ENCODE measurements at places on chromosomes 7 and 10. TPM values are rescaled to one million over a fixed set of nuclear protein-coding genes. Genes with fewer than 3 reads are reported as not detected.

LRRD1 gene
- total RNA-seq: not detected

DNA sequence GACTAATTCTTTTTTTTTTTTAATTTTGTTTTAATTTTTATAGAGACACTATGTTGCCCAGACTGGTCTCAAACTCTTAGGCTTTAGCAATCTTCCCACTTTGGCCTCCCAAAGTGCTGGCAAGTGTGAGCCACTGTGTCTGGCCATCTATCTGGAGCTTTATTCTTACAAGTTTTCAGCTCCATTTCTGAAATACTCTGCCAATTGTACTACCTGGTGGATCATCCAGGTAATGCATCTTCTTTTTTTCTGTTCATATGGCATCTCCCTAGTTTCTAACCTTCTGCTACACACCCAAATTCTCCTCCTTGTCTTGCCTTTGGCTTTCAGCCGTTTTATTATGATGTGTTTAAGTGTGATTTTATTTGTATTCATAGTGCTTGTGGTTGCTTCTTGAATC, 40.2 kb downstream of the ZNF365 start:
- no peak overlapping the region for H3K27ac ChIP-seq
- no peak for DNase-seq
- no peaks in the 10 kb centered on the region for H3K4me1 ChIP-seq
- no peaks in the 10 kb centered on the region for H3K36me3 ChIP-seq

CUBN gene
- total RNA-seq: 0.09 TPM

OGDHL gene
- 1.8 TPM for total RNA-seq

CADPS2 gene
- total RNA-seq: 0.18 TPM

GRCh38 chr7:25712500-25712899, 439.5 kb upstream of the NFE2L3 start:
- H3K36me3 ChIP-seq: no peaks in the 10 kb centered on the region
- H3K27me3 ChIP-seq: peaks cover 2% of the 10 kb centered on the region
- H3K4me3 ChIP-seq: no peak overlapping the region
- H3K27ac ChIP-seq: no peak overlapping the region
- DNase-seq: no peak
- H3K4me1 ChIP-seq: no peaks in the 10 kb centered on the region

GRCh38 chr10:98915911-98916310, 319.7 kb downstream of the HPSE2 start:
- no peaks in the 10 kb centered on the region for H3K36me3 ChIP-seq
- no peaks in the 10 kb centered on the region for H3K27me3 ChIP-seq
- H3K27ac ChIP-seq: no peak overlapping the region
- H3K4me1 ChIP-seq: peaks cover 39% of the 10 kb centered on the region

DNA sequence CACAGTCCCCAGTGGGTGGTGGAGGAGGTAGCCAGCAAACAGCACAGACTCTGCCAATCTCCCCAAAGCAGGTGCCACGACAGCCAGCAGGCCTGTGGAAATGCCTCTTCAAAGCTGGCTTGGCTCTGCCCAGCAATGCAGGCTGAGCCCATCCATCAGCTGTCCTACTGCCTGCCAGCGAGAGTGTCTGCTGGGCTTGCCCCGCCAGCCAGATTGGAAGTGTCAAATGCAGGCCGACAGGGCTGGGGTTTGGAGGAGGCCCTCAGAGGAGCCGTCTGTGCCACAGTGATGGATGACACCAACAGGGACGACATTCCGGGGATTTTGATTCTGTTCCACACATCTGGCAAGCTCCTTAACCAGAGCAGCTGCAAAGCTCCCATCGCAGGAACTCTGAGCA, 16.7 kb downstream of the HABP2 start:
- H3K4me1 ChIP-seq: no peaks in the 10 kb centered on the region
- H3K27ac ChIP-seq: no peak overlapping the region
- H3K4me3 ChIP-seq: no peak overlapping the region
- H3K27me3 ChIP-seq: peaks cover 27% of the 10 kb centered on the region
- no peaks in the 10 kb centered on the region for H3K36me3 ChIP-seq

GRCh38 chr7:56121440-56121839, 5.2 kb upstream of the NUPR2 start:
- no peaks in the 10 kb centered on the region for H3K36me3 ChIP-seq
- H3K4me3 ChIP-seq: no peak overlapping the region
- DNase-seq: no peak
- no peaks in the 10 kb centered on the region for H3K4me1 ChIP-seq

PPP1R17 gene
- not detected for total RNA-seq

DNA sequence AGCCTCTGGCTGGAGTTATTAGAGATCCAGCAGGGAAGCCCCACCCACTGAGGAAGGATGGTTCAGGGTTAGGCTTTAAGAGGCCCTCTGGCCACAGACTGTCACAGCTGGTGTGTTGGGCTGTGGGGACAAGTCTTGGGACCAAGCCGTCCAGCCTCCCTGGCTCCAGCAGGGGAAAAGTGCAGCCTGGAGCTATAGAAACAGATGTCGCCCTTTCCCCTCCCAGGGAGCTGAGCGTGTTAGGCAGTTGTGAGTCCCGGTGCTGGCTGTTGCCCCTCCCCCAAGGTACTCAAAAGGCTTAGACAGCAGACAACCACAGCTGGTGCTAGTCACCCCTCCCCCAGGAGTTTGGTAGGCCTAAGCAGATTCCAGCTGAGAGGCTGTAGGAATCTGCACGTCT, 143.4 kb downstream of the TMEM168 start:
- no peak for DNase-seq
- no peaks in the 10 kb centered on the region for H3K27me3 ChIP-seq
- no peak overlapping the region for H3K4me3 ChIP-seq
- H3K36me3 ChIP-seq: no peaks in the 10 kb centered on the region

GRCh38 chr10:45256246-45256645, 59.2 kb downstream of the OR13A1 start:
- DNase-seq: no peak
- no peak overlapping the region for H3K27ac ChIP-seq
- H3K4me1 ChIP-seq: peaks cover under 1% of the 10 kb centered on the region

SEMA3C gene
- 0.16 TPM for total RNA-seq

DNA sequence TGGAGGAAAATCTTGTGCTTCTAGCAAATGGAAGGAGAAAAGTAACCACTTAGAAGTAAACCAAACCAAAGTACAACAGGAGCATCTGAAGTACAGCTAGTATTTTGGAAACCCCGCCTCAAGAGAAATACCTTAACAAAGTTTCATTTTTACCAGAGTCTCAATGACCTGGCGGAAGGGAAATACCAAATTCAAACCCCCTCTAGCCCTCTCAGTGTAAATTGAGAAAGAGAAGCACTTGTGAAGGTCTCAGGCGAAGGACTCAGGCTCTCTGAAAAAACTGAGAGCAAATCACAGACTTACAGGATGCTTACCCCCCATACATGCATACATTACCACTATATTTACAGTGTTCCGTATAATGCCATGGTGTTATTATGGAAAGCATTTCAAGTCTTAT, 70.1 kb downstream of the ZPBP start:
- no peaks in the 10 kb centered on the region for H3K27me3 ChIP-seq
- H3K36me3 ChIP-seq: no peaks in the 10 kb centered on the region
- H3K4me1 ChIP-seq: no peaks in the 10 kb centered on the region
- H3K27ac ChIP-seq: no peak overlapping the region
- no peak overlapping the region for H3K4me3 ChIP-seq

GRCh38 chr10:14296065-14296709, 34.5 kb downstream of the FRMD4A start:
- H3K27me3 ChIP-seq: no peaks in the 10 kb centered on the region
- H3K4me3 ChIP-seq: no peak overlapping the region
- no peak for DNase-seq
- no peak overlapping the region for H3K27ac ChIP-seq
- H3K4me1 ChIP-seq: no peaks in the 10 kb centered on the region

DNA sequence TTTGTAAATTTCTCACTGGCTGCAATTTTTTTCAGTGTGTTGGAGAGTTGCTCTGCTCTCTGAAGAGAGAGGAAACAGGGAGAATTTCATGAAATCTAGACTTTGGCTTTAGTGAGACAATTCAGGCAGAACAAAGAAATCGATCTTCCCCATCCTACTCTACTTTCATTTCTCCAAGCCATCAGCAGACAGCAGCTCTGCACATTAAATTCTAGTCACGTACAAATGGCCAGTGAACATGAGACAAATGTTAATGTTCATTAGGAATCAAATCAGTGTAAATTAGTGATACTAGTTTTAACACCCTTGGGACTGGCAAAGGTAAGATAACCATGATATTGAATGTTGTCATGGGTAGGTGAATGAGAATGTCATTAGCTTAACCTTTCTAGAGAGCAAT, 140.8 kb downstream of the ANLN start:
- H3K27ac ChIP-seq: no peak overlapping the region
- H3K27me3 ChIP-seq: peaks cover 19% of the 10 kb centered on the region
- no peaks in the 10 kb centered on the region for H3K4me1 ChIP-seq
- H3K36me3 ChIP-seq: no peaks in the 10 kb centered on the region
- DNase-seq: no peak

VSTM4 gene
- 4.5 TPM for total RNA-seq

DNA sequence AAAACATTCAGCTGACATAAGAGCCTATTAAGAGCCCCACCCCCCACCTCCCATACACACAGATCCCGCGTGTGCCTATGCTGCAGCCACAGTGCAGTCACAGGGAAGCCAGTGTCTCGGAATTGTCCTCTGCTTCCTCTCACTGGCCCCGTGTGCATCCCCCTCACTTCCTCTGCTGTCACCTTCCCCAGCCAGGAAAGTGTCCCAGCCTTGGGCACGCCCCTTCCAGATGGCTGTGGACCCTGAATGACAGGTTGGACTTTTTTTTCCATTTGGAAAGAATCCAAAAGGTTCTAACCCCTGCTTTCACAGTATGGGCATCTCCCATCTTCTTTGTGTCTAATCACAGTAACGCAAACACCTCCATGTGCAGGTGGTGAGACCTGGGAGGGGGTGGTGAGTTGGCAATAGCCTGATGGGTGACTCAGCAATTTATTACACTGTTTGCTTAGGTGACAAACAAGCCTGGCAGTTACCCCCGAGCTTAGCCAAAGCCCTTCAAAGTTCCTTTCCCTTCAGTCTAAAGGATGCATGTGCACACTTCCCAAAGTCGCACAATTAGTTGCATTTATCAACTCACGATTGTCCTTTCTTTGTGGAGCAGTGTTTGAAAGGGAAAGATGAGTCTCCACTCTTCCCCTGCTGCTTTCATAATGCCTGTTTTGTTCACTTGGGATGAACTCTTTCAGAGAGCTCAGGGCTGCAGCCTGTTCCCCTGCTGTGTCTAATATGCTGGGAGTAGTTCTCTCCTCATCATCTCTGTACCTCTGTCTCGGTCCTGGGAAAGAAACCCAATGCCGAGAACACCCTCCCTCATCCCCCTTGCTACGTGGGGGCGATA, 67.5 kb upstream of the EFCAB10 start:
- no peaks in the 10 kb centered on the region for H3K36me3 ChIP-seq
- DNase-seq: peak; percentile 40
- no peak overlapping the region for H3K27ac ChIP-seq
- no peak overlapping the region for H3K4me3 ChIP-seq

LIPK gene
- not detected for total RNA-seq

DNA sequence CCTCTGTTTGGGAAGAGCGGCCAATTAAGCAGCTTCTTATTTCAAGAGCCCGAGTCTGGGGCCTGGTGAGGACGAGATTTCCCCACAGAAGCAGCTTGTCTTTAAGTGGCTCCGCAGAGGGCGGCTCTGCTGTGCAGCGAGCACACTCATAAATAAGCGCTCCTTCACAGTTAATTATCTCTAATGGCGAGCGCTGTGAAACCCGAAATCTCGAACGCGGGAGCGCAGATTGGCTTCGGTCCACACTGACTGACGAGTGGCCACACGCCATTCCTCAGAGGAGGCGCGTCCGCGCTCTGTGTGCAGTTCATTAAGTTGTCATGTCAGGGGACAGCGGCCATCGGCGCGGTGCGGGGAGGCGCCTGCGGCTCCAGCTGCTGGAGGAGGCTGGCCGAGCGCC, 560.9 kb downstream of the DNAJB6 start:
- no peak overlapping the region for H3K4me3 ChIP-seq
- peaks cover 3% of the 10 kb centered on the region for H3K4me1 ChIP-seq

CLDN4 gene
- total RNA-seq: 0.63 TPM

NUPR2 gene
- total RNA-seq: not detected

DNA sequence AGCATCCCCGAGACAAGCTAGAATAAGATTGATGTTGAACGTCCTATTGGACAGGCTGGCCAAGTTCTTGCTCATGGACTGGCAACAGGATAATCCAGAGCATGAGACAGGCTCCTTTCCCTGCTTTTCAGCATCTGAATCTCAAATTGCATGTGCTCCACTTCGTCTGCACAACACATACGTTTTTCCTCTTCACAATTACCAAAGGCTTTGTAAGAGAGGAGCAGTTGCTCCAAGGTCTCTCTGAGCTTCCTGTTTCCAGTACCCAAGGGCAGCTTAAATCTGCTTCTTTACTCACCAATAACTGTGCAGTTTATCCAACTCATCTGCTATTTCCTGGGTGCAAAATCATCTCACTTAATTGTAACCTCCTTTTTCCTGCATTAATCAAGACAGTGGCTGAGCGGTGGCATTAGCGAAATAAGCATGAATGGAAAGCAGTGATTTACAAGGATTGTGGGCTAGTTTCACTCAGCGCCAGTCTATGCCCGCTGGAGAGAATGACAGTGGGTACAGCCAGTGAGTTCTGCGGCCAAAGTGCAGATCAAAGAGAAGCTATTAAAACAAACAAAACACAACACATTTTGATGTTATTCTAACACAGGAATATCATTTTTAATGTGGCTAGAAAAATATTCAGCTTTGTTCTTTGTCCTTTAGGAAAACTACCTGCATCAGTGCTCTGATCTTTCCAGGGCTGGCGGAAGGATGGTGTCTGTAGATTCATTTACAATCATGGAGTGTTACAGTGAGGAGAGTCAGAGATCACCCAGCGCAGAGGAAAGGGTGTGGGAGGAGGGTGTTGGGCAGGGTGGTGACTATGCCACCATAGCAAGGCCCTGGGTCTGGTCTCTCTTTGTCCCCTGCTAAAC, 79.8 kb downstream of the CHN2 start:
- H3K27ac ChIP-seq: no peak overlapping the region
- H3K4me1 ChIP-seq: no peaks in the 10 kb centered on the region
- DNase-seq: no peak
- H3K36me3 ChIP-seq: no peaks in the 10 kb centered on the region
- H3K4me3 ChIP-seq: no peak overlapping the region
- H3K27me3 ChIP-seq: peaks cover 14% of the 10 kb centered on the region

DNA sequence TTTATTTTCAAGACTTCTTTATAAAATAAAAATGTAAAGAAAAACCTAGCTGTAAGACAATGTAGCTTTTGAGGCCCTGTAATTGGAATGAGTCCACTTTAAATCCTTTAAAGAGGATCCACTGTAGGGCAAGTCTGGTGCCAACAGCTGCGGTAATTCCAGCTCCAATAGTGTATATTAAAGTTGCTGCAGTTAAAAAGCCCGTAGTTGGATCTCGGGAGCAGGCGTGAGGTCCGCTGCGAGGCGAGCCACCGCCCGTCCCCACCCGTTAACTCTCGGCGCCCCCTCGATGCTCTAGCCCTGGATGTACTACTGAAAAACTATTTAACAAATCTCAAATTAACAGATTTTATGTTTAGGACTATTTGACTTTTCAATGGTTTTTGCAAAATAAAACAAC, 414.7 kb upstream of the SEMA3C start:
- no peak overlapping the region for H3K27ac ChIP-seq
- no peak overlapping the region for H3K4me3 ChIP-seq
- no peaks in the 10 kb centered on the region for H3K4me1 ChIP-seq
- no peak for DNase-seq
- H3K27me3 ChIP-seq: no peaks in the 10 kb centered on the region

Data from K562 (cell line).